ENCODE measurements at places on chromosomes 1 and 21.

GRCh38 chr21:14545906-14546480 is at the start of gene SAMSN1:
Gene SAMSN1, minus strand, starts transcription at chr21:14546315. Its CDS starts 54 bp downstream, at chr21:14546261.
- no peak for DNase-seq

GRCh38 chr1:89954401-89954800 is 40.5 kb upstream of the ZNF326 start:
- DNase-seq, result no peak

- DNase-seq, result no peak
Measured at GRCh38 chr1:14055442-14056223, 355.6 kb downstream of the PRDM2 start.

- DNase-seq, result no peak
Measured at GRCh38 chr1:215360031-215360430, 207.1 kb upstream of the KCTD3 start.

- DNase-seq, result no peak
Measured at GRCh38 chr21:38807441-38807871, 1.7 kb downstream of the ETS2 start.

- DNase-seq, result no peak
Measured at GRCh38 chr21:38984568-38984967, 178.8 kb downstream of the ETS2 start.

Data from SJCRH30 (cell line).